ENCODE measurements at places on chromosomes 5 and 9.
A peak's percentile ranks its signal among the peaks of the same experiment; 100 is the strongest.

DNA sequence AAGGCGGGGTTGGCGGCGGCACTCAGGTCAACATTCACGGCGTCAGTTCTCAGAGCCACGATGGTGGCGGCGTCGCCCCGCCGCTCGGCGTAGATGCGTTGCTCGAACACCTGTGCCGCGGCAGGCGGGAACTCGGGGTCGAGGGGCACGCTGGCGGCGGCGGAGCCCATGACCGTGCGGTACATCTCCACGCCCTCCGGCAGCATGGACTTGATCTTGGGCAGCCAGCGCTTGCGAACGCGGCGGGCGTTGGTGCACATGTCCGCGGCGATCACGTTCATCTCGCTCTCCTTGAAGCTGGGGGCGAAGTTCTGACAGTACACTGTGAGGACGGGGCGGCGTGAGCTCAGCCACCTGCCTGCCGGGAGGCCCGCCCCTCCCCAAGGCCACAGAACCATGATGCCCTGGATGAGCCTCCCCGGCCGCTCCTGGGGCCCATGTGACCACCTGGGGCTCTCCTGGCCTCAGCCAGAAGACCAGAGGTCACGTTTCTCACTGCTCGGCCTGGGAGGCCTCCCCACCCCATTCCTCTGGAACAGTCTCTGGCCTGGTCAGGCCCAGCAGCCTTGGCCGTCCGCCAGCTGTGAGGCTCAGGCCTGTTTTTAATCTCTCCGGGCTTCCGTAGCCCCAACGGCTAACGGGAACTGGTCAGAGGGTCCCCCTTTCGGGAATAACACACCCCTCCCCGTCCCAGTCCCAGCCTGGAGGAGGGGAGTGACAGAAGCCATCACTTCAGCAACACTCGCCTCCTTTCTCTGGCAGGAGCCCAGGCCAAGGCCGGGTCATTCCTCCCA is 50.7 kb upstream of the UBAC1 start:
- DNase-seq, result no peak

GRCh38 chr9:137406085-137406760 is 16.7 kb downstream of the EXD3 start:
- no peak for DNase-seq

- no peak for DNase-seq
These were observed 44.4 kb upstream of the NEK6 start for GRCh38 chr9:124213396-124213795.

DNA sequence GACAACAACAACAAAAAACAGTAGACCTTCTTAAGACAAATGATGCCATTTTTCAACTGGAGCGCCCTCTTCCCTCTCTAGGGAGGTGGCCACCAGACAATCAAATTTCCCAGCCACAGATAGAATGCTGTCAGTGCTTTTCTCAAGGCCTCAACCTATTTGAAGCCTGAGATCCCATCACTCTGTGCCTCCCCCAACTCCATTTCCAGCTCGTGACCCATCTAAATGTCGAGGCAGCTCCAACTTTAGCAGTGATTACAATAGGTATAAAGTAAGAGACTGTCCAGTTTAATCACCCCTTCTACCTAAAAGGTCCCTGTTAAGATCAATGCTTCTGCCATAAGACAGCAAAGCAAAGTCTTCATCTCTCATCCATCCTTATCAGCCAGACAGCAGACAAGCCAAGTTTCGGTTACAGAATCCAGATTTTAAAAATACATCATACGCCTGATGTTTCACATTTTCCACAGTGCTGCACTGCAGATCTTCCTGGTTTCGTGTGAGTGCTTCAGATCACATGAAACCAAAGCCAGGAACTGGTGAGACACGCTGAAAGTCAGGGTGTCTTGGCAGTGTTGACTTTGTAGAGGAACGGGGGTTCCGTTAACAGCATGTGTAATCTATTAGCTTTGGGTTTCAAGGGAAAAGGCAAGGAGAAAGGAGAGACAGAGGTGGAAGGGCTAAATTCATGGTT is 447.8 kb downstream of the ENC1 start:
- no peak for DNase-seq

GRCh38 chr5:143023411-143024096 is 253.4 kb downstream of the ARHGAP26 start:
- no peak for DNase-seq

GRCh38 chr5:174532455-174533453 is 191.6 kb upstream of the MSX2 start:
- no peak for DNase-seq

DNA sequence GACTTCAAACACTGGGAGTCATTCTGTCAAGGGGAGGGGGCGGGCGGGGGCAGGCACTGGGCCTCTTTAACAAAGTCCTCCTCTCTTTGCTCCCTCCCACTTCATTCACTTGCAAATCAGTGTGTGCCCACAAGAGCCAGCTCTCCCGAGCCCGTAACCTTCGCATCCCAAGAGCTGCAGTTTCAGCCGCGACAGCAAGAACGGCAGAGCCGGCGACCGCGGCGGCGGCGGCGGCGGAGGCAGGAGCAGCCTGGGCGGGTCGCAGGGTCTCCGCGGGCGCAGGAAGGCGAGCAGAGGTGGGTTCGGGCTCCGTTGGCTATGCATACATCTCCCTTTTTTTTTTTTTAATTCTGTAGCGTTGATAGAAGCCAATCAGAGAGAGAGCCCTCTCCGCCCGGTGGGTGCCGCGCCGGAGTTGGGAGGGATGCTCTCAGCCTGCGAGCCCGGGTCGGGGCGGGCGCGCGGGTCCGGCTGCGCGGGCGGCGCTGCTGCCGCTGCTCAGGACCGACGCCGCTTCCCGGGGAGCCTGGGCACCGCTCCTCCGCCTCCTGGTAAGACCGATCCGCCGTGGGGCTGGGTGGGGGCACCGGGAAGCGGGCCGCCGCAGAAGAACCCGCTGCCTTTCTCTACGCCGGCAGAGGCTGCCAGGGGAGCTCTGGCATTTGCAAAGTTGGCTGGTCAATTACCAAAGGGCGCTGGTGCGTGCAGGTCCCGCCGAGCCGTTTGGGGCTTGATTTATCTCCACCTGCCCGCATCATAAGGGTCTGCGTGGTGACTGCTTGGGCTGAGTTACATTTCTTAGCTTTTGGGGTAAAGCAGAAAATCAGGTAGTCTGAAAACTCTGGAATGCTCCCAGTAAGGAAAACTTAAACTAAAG is at the start of gene CDH6:
Gene CDH6 (plus strand): TSS at position 96 of the 877 bp plus-strand sequence. CDS start 73,788 bp downstream, outside the sequence.
- DNase-seq, result no peak

DNA sequence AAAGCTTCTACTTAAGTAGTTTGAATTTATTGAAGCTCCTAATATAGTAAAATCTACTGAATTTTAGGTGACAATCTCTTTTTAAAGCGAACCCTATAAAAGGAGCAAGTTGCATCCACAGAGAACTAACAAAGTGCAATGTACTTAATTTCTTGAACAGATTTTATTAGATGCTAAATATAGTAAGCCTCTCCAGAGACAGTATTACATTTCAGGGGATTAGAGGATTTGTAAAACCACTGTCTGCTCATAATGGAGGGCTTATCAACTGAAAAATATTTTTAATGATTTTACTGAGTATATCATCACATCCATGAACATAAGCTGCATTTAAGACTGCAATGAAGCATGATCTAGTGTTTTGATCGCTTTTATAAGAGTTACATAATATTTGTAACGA is 230.0 kb upstream of the EFNA5 start:
- no peak for DNase-seq

GRCh38 chr5:34501016-34501415 is 155.1 kb upstream of the RAI14 start:
- DNase-seq, result no peak

DNA sequence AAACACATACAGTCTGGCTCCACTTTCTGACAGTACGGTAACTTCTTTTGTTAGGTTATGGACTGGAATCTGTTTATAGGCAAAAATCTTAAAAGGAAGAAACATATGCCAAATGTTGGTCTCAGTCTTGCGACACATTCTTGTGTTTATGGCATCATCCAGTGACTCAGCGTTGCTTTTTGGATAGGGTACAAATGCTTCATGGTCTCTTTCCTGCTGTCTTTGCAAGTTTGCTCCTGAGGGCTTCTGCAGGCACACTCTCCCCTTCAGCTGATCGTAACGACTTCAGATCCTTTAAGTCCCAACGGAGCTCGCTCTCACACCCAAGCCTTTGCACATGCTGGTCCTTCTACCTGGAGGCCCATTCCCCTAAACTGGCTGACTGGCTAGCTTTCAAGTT is 23.6 kb upstream of the TNFSF8 start:
- no peak for DNase-seq

DNA sequence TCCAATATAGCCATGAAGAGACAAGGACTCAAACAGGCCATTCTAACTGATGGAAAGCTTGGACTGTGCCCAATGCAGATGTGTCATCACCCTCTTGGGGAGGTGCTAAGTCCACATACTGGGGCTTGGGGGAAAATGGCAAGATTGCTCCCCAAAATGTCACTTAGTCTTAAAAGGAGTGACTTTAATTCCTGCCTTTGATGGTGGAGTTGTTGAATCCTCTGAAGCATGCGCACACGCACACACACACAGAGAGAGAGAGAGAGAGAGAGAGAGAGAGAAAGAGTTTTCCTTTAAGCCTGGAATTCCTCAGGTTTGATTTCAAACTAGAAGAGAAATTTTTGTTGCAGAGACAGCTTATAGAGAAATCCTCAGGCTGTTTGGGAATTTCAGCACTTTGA is 161.9 kb upstream of the GAS1 start:
- no peak for DNase-seq

GRCh38 chr5:131165119-131165727 is at the start of gene HINT1:
TSS of gene HINT1 (minus strand) at chr5:131165256. CDS start at chr5:131165205, 51 bp downstream.
- DNase-seq, result peak; percentile 36

GRCh38 chr9:120710110-120710981 is 3.9 kb downstream of the MEGF9 start:
- no peak for DNase-seq

DNA sequence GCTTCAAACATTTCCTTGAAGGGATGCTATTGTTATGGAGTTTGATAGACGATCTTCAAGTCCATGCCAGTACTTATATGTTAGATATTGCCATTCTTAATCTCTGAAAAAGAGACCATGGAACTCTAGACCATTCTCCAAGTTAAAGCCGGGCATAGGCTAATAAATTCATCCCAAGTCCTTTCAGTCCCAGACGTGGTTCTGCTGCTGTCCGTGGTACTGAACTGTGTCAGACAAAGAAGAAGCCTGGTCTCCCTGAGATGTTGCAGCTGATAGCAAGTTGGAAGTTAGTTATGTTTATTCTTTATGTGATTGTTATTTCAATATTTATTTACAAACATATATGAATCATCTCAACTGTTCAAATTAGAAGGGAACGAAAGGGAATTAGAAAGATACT is 158.7 kb downstream of the NMUR2 start:
- no peak for DNase-seq

- DNase-seq, result no peak
These were observed 96.3 kb downstream of the UNC13B start for GRCh38 chr9:35257986-35258659.

DNA sequence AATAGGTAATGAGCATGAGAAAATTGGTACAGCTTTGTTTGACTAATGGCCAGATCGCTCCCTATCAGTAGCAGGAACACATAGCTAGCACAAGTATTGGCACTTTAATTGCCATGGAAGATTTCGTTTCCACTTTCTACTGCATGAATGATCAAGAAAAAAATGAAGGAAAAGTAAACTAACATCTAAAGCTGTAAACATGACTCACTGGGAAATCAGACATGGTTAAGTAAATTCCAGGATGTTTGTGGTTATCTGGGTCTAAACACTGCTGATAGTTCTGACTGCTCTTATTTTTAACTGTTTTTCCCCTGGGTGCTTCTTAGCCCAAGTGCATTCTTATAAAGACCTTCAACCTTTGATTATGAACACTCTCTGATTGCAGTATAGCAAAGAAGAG is 388.9 kb downstream of the NR2F1-AS1 start:
- peak; percentile 44 for DNase-seq

DNA sequence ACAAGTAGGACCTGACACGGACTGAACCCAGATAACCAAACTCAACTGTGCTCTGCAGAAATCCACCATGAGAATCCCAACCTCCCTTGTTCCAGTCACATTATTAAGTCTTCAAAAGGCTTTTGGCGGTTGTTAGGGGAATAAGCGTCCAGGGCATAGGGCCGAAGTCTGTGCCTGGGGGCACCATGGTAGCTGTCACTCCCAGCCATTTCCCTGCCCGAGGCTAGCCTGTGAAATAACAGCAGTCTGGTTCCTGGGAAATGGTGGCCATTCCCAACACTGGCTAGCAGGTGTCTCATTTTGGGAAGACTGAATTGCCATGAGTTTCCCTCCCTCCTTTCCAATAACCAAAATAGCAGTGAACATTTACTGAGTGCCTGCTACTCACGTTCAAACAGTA is 122.2 kb downstream of the CRB2 start:
- no peak for DNase-seq

- no peak for DNase-seq
These were observed 97.7 kb downstream of the RALGPS1 start for GRCh38 chr9:127012250-127012649.

- DNase-seq, result no peak
These were observed 147.6 kb upstream of the SV2C start for GRCh38 chr5:75935572-75935971.

DNA sequence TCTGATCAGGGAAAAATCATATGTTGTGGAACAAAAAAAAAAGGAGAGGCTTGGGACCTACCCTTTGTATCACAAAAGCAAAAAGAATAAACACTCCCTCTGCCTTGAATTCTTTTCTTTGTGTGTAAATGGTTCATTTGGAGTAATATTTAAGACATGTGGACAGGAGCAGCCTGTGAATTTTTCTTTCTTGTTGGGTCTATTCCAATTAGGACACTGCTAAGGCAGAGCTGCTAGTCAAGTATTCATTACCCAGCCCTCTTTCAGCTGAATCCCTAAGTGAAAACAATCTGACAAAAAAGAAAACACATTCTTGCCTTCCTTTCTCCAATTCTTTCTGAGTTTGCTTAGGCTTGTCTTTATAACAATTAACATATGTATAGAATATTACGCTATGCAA is 330.0 kb downstream of the EBF1 start:
- DNase-seq, result no peak

- peak; percentile 40 for DNase-seq
These were observed 1.5 kb downstream of the PARP8 start for GRCh38 chr5:50667653-50668595.

GRCh38 chr9:128940271-128940921 is 7.0 kb downstream of the DOLK start:
- no peak for DNase-seq

DNA sequence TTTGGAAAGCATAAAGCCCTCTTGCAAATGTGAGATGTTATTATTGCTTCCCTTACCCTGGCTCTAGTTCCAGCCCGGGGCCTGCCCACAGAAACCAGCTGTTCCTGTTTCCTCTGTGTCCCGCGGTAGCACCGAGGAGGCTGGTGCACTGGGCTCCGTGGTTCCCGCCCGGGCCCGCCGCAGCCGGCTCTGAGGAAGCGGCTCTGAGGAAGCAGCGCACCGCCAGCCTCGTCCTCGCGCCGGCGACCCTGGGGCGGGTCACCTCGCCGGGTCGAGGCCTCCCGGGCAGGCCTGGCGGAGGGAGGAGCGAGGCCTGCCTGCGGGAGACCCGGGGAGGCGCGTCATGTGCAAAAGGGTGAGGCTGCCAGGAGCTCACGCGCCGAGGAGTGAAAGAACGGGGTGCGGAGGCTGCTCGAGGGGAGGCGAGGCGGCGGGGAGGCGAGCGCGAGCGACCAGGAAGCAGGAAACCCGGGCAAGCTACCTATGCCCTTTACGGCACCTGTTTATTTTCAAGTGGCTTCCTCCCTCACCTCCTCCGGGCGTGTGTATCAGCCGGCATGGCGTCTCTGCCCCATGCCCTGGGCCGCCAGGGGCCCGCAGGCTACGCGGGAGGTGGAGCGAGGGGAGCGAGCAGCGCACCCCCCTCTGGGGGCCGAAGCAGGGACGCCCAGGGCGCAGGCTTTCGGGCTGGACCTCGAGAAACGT is 61.3 kb upstream of the MEGF10 start:
- DNase-seq, result no peak
